ENCODE measurements at places on chromosomes 5 and 9. TPM values are rescaled to one million over a fixed set of nuclear protein-coding genes. Genes with fewer than 3 reads are reported as not detected.

MED10 gene
- 30.1 TPM for total RNA-seq

DNA sequence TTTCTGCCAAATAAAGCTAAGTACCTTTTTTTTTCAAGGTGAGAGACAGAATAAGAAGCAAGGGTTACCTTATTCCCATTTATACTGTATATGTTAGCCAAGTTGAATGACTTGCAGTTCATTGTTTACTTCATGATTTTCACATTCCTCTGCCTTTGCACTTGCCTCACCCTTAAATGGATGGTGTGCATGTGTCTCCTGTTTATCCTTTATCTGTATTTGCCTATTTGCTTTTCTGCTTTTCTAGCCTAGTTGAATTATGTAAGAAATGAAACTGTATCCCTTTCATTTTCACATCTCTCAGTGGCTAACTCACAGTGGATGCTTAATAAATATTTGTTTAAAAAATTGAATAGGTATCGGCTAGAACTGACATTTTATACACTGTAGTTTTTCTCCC, 200.8 kb upstream of the ST8SIA4 start:
- DNase-seq: no peak

- DNase-seq: peak; percentile 69
Observed at GRCh38 chr9:20023961-20024571, 235.2 kb upstream of the SLC24A2 start.

GRCh38 chr5:83470526-83471404, 779 bp upstream of the VCAN start:
- no peak for DNase-seq

- no peak for DNase-seq
Observed at GRCh38 chr5:98911280-98912040, 17.3 kb downstream of the CHD1 start.
